ENCODE measurements at places on chromosomes 16 and 17.

DNA sequence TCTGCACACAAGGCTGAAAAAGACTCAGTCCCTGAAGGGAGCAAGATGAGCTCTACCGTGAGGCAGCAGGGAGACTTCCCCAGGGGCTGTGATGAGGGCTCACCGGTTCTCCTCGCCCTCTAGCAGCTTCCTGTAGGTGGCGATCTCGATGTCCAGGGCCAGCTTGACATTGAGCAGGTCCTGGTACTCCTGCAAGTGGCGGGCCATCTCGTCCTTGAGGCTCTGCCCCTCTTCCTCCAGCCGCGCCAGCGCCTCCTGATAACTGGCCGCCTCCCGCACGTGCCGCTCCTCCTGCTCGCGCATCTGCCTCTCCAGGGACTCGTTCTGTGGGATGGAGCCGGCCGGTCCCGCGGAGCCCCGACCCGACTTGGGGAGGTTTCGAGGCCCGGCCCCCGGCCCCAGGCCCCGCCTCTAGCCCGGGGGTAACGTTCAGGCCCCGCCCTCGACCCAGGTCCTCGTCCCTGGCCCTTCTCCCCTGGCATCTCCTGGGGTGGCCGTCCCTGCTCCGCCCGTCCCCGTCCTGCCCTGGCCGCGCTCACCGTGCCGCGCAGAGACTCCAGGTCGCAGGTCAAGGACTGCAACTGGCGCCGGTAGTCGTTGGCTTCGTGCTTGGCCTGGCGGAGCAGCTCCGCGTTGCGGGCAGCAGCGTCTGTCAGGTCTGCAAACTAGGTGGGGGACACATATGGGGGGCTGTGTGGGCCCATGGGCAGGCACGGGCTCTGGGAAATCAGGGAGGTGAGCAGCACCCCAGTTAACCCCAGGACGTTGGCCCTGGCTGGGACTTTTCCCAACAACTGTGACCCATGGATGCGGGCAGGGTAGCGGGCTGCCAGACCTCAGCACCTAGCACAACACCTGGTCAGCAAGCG lies 3.9 kb downstream of the GFAP start:
- H3K27me3 ChIP-seq, result peaks cover 7% of the 10 kb centered on the region
- peaks cover 55% of the 10 kb centered on the region for H3K36me3 ChIP-seq
- peak overlapping the region; percentile 58 for H3K4me3 ChIP-seq
- peak overlapping the region; percentile 86 for H3K27ac ChIP-seq
- peaks cover 66% of the 10 kb centered on the region for H3K4me1 ChIP-seq
- no peak for DNase-seq

DNA sequence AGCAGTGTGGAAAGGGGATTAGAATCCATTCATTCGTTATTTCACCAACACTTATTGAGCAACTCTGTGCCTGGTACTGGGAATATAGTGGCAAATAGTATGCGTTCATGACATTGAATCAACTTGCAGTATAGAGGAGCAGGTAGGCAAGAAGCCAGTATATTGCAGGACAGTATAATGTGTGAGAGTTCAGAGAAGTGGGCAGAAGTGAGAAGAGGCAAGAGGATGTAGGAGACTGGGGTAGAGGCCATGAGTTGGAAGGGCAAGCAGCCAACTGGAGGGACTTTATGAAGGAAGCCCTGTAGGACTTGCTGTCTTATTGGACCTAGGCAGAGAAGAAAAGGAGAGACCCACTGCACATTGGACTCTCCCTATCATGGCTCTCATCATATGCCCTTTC lies 12.3 kb downstream of the HSD17B2 start:
- H3K4me3 ChIP-seq, result no peak overlapping the region
- H3K27ac ChIP-seq, result no peak overlapping the region
- no peak for DNase-seq
- no peaks in the 10 kb centered on the region for H3K36me3 ChIP-seq
- no peaks in the 10 kb centered on the region for H3K27me3 ChIP-seq

- DNase-seq, result no peak
- no peaks in the 10 kb centered on the region for H3K36me3 ChIP-seq
- no peaks in the 10 kb centered on the region for H3K4me1 ChIP-seq
- no peak overlapping the region for H3K4me3 ChIP-seq
Observed at GRCh38 chr16:9578459-9578858, 487.0 kb downstream of the HAPSTR1 start.

- no peak overlapping the region for H3K27ac ChIP-seq
- no peak overlapping the region for H3K4me3 ChIP-seq
- peaks cover 2% of the 10 kb centered on the region for H3K27me3 ChIP-seq
- peak; percentile 66 for DNase-seq
- H3K36me3 ChIP-seq, result no peaks in the 10 kb centered on the region
- peaks cover 3% of the 10 kb centered on the region for H3K4me1 ChIP-seq
Observed at GRCh38 chr16:55703003-55704001, 47.5 kb downstream of the SLC6A2 start.

- H3K27me3 ChIP-seq, result no peaks in the 10 kb centered on the region
- peaks cover 16% of the 10 kb centered on the region for H3K4me1 ChIP-seq
- H3K27ac ChIP-seq, result no peak overlapping the region
- no peak overlapping the region for H3K4me3 ChIP-seq
- no peaks in the 10 kb centered on the region for H3K36me3 ChIP-seq
Observed at GRCh38 chr16:57042157-57043111, 49.9 kb upstream of the CPNE2 start.

DNA sequence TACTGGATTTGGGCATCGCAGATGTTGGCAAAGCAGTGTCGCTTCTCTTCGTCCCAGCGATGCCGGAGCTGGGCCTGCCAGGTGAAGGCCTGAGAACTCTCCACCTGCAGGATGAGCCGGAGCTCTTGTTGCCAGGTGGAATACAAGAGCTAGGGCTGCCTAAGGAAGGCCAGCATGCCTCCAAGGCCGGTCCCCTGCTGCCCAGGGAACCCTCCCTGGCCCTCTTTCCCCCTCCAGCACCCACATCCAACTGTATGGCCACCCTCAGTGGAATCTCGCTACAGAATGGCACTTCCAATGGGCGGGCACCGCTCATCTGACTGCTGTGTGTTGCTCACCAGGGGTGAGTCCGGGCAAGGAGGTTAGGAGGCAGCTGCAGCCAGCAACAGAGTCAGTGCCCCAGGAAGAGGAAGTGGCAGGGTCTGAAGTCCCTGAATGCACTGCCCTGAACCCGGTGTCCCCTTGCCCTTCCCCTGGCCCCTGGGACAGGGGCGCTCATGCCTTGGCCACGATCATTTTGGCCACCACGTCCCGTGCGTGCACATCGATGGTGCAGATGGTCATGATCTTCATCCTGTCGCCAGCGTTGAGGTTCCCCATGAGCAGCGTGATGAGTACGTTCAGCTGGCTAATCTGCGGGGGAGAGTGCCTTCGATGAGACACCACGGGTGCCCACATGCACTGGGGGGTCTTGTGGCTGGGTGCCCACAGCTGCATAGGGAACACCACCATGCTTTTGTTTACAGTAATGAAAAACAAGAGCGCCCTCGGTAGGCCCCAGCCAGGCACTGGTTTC lies 75.8 kb downstream of the DNAH17 start:
- peaks cover 5% of the 10 kb centered on the region for H3K4me1 ChIP-seq
- H3K4me3 ChIP-seq, result no peak overlapping the region
- H3K36me3 ChIP-seq, result no peaks in the 10 kb centered on the region
- no peak for DNase-seq
- H3K27ac ChIP-seq, result no peak overlapping the region
- no peaks in the 10 kb centered on the region for H3K27me3 ChIP-seq

DNA sequence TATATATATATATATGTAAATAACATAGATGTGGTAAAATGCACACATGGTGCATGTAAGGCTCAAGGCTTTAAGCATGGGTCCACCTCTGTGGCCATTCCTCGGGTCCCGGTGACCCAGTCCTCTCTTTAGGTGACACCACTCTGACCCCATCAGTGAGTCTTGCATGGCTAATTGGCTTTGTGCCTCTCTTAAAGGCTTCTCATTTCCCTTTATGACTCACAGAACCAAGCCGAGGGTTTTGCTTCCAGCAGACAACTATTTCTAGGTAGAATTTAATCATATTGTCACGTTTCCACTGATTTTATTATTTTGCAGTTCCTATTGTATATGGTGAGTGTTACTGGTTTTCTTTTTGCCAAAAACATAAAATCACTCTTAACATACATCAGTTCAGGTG lies 59.7 kb downstream of the PLCG2 start:
- H3K4me1 ChIP-seq, result no peaks in the 10 kb centered on the region
- H3K27ac ChIP-seq, result no peak overlapping the region
- no peaks in the 10 kb centered on the region for H3K27me3 ChIP-seq
- no peak for DNase-seq

GRCh38 chr16:79403534-79403933 lies 197.0 kb downstream of the MAF start:
- H3K27ac ChIP-seq, result no peak overlapping the region
- H3K4me3 ChIP-seq, result no peak overlapping the region
- no peaks in the 10 kb centered on the region for H3K27me3 ChIP-seq
- DNase-seq, result no peak
- H3K36me3 ChIP-seq, result no peaks in the 10 kb centered on the region

GRCh38 chr17:73489333-73489732 lies 154.9 kb downstream of the SDK2 start:
- H3K4me1 ChIP-seq, result peaks cover 34% of the 10 kb centered on the region
- no peaks in the 10 kb centered on the region for H3K36me3 ChIP-seq
- no peak overlapping the region for H3K27ac ChIP-seq

GRCh38 chr17:81114351-81115093 lies 50.8 kb upstream of the PVALEF start:
- no peaks in the 10 kb centered on the region for H3K27me3 ChIP-seq
- peaks cover 99% of the 10 kb centered on the region for H3K36me3 ChIP-seq
- H3K4me3 ChIP-seq, result no peak overlapping the region

DNA sequence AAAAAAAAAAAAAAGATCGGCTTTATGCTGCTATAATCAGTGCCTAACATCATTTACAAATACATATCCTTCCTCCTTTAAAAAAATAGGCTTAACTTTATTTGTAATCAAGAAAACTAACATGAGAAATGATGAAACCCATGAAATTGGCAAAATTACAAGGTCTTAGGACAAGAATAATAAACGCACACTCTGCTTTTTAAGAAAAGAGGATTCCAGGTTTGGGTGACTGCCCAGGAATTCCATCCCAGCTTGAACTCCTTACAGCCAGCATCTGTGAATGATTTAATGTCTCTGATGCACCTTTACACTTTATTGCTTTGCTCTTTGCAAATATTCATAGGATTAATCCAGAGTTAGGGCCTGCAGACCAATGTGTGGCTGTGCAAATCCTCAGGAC lies 196.0 kb downstream of the CBLN1 start:
- H3K4me3 ChIP-seq, result no peak overlapping the region
- H3K36me3 ChIP-seq, result no peaks in the 10 kb centered on the region
- H3K27ac ChIP-seq, result no peak overlapping the region
- no peaks in the 10 kb centered on the region for H3K4me1 ChIP-seq
- H3K27me3 ChIP-seq, result no peaks in the 10 kb centered on the region

DNA sequence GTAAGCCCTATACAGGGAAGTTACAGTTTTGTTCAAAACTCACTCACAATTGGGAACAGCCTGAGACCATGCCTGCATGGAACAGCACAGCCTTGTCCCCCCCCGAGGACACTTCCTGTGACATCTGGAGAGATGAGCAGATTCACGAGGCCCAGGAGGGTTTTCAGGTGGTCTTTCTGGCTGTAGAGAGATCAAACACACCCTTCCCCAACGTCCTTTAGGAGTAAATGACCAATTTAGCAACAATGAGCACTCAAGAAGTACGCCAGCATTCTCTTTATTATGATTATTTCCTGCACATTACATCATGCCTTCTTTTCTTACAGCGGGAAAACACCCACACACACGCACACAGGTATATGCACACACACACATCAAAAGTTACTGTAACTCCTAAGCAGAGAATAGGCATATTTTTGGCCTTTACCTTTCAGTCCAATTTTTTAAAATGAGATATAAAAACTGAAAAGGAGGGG lies 39.0 kb downstream of the ADCY9 start:
- H3K4me3 ChIP-seq, result no peak overlapping the region
- peaks cover 13% of the 10 kb centered on the region for H3K4me1 ChIP-seq
- H3K36me3 ChIP-seq, result no peaks in the 10 kb centered on the region
- DNase-seq, result no peak
- no peak overlapping the region for H3K27ac ChIP-seq

DNA sequence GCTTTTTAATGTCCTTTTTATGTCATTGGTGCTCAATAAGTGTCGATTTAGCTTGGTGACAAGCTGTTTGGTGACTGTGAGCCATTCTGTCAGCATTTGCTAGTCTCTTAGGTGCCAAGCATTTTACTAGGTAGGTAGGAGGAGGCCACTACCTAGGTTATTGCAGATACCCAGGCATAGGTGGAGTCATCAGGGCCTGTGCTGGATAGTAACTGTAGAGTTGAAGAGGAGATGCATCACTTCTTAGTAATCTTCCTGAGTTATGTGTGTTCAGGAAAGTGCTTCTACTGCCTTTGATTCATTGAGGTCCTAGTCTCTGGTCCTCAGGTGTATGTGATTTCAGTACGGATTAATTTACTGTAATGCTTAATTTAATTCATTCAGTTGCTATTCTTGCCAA lies 17.7 kb downstream of the USP10 start:
- H3K27me3 ChIP-seq, result no peaks in the 10 kb centered on the region
- peaks cover 12% of the 10 kb centered on the region for H3K36me3 ChIP-seq
- H3K27ac ChIP-seq, result no peak overlapping the region
- no peak for DNase-seq
- no peak overlapping the region for H3K4me3 ChIP-seq

GRCh38 chr16:84847564-84848355 lies 28.0 kb downstream of the CRISPLD2 start:
- DNase-seq, result no peak
- H3K4me1 ChIP-seq, result peaks cover 25% of the 10 kb centered on the region
- peaks cover 5% of the 10 kb centered on the region for H3K27me3 ChIP-seq
- H3K36me3 ChIP-seq, result no peaks in the 10 kb centered on the region
- H3K27ac ChIP-seq, result no peak overlapping the region

DNA sequence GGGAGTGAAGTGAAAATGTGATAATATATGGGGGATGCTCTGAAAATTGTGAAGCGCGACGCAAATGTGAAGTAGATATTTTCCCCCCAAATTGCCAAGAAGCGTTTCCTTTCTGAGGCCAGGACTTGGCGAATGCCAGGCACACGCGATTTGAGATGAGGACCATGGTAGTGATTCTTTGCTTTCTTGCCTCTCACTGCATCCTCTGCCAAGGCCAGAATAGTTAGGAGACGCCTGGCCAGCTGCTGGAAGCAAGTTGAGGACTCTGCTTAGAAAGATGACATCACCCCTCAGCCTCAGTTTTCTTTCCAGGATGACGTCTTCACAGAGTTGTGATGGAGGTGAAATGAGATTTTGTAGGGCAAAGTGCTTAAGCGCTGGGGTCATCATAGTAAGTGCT lies 25.9 kb downstream of the PIPOX start:
- H3K4me3 ChIP-seq, result no peak overlapping the region
- H3K27me3 ChIP-seq, result no peaks in the 10 kb centered on the region
- peaks cover 37% of the 10 kb centered on the region for H3K4me1 ChIP-seq
- H3K36me3 ChIP-seq, result peaks cover 1% of the 10 kb centered on the region

All from spinal cord (tissue), 10 donors.